Myocyte (in vitro differentiated cells): ENCODE measurements at places on chromosomes 16 and 17. TPM values are rescaled to one million over a fixed set of nuclear protein-coding genes. Genes with fewer than 3 reads are reported as not detected.

DNA sequence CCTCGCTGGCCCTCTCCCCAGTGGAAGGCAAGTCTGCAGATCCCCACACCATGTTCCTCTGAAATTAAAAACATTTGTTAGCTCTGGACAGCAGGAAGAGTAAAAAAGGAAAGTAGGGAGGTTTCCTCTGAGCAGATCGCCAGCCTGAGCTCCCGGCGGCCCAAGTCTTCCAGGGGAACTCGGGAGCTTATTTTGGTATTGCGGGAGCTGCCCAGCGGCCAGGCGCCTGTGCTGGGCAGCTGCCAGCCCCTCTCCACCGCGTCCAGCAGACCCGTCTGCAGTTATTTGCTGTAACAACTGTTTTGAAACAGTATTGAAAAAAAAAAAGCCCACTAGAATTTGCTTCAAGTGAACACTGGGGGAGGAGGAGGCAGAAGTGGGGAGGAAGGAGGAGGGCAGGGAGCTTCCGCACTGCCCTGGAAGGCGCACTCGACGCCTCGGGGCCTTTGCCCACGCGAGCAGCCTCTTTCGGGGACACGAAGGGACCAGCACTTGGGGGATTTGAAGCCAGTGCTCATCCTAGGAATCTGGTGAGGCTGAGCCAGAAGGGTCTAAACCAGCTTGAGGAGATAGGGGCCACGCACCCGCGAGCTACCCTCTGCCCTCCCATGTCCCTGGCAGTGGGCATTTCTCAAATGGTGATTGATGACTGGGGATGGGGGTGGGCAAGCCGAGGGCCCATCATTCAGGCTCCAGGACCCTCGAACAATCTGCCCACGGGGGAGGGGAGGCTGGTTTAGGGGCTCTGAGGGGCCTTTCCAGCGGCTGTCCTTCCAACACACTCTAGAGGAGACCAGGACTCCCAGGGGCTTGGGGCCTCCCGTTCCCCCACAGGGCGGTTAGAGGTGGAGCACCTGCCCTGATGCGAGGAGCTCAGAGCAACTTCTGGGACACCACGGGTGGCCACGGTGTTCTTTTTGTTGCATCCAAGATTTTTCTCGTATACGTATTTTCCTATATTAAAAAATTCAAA lies 3.0 kb upstream of the BAHCC1 start:
- DNase-seq: peak; percentile 77

DNA sequence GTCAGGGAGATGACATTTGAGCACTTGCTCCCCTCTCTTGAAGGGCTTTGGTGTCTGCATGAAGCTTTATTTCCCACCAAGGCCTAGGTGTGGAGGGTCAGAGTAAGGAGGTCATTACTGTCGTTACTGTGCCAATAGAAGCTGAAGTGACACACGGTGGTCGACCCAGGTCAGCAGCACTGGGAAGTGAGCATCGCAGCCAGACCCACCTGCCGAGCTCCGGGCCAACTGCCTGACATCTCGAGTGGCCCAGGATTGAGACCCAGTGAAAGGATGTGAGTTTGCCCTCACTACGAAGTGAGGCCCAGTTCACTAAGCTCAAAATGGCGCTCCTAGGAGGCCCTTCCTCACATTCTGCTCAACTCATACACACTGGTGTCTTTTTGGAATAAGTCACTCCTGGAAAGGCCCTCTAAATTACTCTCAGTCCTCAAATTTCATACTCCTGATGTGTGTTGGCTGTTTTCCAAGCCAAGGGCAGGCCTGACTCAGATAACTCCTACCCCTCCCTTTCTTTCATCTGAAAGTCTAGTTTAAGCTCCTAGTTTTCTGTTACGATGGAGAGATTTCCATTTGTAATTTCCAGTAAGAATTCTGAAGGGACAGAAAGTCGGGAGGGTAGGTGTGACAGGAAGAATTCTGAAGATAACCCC lies 200.4 kb downstream of the LGALS9B start:
- peak; percentile 86 for DNase-seq

The TBC1D3K gene
- not detected in 2 replicates for total RNA-seq

DNA sequence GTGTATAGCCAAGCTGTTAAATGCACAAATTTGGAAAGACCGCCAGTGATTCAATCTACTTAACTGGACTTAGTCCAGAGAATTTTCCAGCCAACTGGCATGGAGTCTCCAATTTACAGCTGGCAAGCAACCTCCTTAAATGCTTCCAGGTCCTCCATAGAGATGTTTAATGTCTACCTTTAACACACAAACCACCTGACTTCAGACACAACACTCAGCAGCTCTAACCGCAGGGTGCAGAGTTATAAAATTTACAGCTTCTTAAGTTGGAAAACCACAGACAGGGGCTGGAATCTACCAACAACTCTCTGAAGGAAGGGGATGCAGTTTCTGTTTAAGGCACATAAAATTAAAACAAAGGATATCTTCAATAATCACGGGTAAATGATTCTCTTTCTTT lies 106.9 kb downstream of the SYCE1L start:
- no peak for DNase-seq

DNA sequence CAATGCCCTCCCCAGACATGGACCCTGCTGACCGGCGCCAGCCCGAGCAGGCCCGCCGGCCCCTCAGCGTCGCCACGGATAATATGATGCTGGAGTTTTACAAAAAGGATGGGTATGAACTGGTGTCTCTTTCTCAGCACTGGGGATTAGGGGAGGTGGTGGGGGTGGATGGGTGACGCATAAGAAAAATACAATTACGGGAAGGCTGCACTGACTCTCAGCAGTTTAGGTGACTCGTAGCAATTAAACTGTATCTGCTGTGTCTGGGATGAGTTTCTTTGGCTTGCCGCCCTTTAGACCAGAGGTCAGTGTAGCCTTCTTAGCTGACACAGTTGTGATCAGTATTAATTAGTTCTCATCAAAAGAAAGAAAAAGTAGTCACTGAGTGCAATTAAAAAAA lies 59.0 kb downstream of the ELAC2 start:
- DNase-seq: no peak

GRCh38 chr16:57069053-57069452 lies 23.3 kb upstream of the CPNE2 start:
- DNase-seq: no peak
